Right atrium auricular region (tissue), 2 donors: ENCODE measurements at places on chromosomes 7 and 10.

DNA sequence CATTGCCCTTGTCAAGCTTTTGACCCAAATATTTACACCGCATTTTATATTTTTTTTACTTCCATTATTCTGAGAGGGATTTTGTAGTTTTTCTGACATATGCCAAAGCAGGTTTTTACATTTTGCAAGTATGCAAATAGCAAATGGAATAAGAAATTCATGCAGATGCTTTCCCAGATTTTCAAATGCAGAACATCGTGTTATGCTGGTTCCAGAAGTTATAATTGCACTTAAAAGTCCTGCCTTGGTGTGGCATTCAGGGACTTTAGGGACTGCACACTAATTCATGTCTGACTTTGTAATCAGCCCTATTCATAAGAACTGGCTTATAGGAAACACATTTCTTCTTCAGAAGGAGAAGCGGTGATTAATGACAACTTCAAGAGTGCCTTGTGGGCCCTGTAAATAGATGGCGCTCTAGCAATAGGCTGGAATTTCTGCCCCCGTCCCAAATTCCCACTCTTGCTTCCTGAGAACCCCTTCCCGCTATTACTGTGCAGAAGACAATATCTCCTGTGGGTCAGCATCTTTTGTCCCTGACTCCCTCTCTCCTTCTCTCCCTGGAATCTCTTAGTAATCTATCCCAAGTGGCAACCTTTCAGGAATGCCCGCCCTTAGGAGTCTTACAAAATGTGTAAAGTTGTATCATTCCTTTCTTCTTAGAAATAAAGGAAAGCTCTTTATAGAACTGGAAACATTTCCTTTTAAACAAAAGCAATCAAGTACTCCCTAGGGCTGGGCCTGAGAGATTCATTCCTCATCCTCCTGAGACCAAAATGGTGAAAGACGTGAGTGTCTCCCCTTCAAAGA is 264.0 kb downstream of the INHBA start:
- DNase-seq = no peak

DNA sequence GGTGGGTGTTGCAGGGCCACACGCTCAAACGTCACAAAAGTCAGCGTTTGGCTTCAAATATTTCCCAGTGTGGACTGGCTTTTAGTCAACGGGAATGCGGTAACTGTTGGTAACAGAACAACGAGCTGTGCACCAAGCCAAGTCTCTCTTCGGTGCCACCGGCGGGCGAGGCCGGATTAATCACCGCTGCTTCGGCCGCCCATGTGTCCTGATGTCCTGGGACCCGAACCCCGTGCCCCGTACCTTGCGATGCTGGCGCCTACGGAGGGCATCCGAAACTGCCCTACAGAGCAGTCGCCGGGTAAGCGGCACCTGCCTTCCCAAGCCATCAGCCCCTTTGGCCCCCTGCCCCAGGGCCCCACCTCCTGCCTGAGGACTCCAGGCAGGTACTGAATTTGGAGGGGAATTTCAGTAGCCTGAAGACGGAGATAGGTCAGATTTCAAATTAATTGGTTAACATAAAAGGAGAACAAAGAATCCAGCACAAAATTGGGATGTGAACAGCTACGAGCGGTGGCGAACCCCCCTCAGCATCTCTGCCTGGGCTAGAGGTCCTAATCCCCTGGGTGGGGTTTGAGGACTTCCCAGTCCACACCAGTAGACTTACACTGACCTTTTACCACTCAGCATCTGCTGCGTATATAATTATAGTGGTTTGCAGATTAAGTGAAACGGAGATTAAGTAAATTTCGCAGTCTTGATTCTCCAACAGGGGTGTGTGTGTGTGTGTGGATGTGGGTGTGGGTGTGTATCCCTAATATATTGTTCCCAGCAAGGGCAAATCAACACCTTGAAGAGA is at the start of gene LRRC72:
TSS of gene LRRC72 (plus strand) at position 84 of the 799 bp plus-strand sequence. CDS start at position 212, 128 bp downstream.
- DNase-seq = no peak

DNA sequence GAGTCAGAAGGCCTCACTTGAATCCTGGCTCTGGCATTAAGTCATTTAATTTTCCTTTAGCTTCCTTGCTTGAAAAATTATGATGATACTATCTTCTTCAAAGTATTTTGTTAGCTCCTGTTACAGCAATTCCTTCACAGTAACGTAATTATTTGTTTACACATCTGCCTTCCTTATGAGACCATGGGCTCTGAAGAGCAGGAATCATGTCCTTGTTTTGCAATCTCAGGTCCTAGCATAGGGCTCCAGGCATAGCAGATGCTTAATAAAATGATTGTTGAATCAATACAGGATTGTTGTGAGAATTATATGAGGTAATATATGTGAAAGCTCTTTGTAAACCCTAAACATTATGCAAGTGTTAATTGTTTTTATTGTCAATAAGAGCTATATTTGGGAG is 25.5 kb downstream of the KLHDC10 start:
- no peak for DNase-seq

GRCh38 chr7:25358926-25359325 is 130.6 kb upstream of the NPVF start:
- DNase-seq = no peak

- DNase-seq = no peak
Measured at GRCh38 chr7:79090543-79090942, 362.9 kb downstream of the MAGI2 start.

GRCh38 chr10:90417476-90418210 is 440.2 kb downstream of the HTR7 start:
- no peak for DNase-seq

DNA sequence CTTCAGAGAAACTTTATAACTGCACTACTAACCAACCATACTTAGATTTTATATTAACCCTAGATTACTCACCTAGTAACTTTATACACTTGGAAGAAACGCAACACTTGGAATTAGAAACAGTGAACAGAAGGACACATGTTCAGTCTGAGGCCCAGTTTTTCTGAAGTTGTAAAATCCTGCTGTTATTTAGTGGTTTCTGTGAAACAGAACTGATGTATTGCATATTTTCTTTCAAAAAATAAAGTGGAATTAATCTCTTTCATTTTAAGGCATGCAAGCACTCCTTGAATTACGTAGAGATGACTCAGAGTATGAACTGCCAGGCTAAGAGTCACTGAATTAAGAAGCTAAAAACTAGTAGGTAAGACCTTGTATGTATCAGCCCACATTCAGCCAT is 215.8 kb downstream of the SKAP2 start:
- DNase-seq = no peak

DNA sequence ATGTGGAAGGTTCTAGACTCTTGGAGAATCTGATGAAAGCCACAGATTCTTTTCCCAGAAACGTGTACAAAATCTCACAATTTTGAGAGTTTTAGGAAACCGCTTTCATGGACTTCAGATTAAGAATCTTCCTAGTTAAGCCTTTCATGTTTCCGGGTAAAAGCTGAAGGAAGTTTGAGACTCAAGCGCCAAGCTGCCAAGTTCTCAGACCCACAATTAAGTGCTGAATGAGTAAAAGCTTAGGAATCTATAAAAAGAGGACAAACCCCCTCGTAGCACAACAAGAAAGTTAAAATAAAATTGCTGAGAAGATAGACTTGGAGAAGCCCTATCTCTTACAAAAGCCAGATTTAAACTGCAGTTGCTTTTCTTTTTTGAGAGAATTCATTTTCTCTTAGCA is 99.6 kb downstream of the ST8SIA6 start:
- no peak for DNase-seq

DNA sequence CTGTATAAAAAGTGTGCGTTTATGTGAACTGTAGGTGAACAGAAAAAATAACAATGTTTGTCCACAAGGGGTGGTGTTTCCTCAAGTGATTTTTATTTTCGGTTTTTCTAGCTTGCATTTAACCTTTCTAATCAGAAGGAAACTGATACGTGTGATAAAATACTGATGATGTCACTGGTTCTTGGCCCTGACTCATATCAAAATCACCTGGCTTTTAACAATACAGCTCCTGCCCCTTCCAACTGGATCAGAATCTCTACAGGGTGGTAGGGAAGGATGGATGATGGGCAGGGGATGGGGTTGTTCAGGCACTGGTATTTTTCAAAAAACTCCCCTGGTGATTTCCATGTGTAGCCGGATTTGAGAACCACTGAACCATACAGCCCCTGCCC is 10.9 kb downstream of the NPFFR1 start:
- DNase-seq = no peak

- DNase-seq = no peak
Measured at GRCh38 chr10:124747745-124748144, 3.6 kb upstream of the FAM53B start.

- DNase-seq = no peak
Measured at GRCh38 chr10:93280699-93281366, 201.3 kb downstream of the MYOF start.

GRCh38 chr10:24901686-24902399 is 50.6 kb downstream of the PRTFDC1 start:
- DNase-seq = no peak
